Activated naive CD4-positive, alpha-beta T cell (primary cell): ENCODE measurements at places on chromosomes 2 and 18.

- DNase-seq, result no peak
Measured at GRCh38 chr2:23273786-23274185, 111.2 kb upstream of the KLHL29 start.

- no peak for DNase-seq
Measured at GRCh38 chr2:120606931-120607330, 128.7 kb upstream of the GLI2 start.

DNA sequence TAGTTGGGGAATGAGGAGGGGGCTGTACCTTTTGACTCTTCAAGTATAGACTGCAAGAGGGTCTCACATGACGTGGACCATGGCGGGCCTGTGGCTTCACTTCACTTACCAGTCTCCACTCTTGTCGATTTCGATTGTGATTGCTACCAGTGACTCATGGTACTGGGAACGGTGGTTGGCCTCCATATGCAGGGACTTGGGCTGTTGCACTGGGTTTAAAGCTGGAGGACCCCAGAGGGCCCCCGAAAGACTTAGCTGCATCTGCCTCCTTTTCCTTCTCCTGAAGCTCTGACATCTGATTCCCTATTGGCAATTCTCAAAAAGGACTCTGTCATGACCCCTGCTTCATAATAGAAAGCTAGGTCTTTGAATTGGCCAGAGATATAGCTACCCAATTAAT lies 43.4 kb downstream of the HK2 start:
- DNase-seq, result no peak

DNA sequence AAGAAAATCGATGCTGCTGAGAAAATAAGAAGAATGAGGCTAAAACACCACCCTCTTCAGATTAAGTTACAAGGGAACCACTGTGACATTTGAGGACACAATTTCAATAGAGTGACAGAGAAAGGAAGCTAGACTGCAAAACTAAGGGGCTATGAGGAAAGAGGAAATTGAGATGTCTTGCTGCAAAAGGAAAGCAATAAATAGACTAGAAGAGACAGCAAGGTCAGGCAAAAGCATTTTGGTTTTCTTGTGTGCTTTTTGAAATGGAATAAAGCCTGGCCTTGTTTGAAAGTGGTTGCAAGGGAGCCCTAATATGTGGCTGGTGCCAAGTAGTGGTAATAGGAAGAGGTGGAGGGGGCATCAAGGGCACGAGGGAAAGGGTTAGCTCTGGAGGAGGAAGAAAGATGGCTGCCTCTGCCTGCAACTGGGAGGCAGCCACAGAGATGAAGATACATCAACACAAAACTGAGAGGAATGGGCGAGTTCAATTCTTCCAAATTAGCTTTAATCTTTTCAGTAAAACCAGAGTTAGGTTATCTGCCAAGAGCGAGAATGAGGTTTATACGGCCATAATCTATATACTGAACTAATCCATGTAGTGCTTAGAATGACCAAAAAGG lies 1.2 kb upstream of the MRO start:
- no peak for DNase-seq

DNA sequence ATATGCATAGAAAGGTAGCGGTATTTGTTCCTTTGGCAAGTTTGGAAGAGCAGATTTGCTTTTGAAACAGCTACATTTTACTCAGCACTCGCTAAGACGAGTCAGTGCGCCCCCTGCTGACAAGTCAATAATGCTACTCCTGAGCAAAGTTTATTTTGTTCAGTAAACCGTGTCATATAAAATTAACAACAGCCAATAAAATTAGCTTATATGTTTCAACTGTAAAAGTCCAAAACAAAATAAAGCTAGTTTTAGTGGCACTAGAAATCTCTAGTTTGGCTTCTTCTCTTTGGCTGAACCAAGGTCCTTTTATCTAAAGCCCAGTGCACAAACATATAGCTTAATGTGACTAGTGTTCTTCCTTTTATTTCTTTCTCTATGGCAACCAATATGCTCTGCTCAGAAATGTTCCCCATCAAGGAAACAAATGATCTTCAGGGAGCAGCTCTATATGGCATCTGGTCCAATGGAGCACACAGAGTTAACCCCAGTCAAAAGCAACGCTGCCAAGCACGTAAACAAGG lies 4.2 kb upstream of the POU3F3 start:
- DNase-seq, result no peak

DNA sequence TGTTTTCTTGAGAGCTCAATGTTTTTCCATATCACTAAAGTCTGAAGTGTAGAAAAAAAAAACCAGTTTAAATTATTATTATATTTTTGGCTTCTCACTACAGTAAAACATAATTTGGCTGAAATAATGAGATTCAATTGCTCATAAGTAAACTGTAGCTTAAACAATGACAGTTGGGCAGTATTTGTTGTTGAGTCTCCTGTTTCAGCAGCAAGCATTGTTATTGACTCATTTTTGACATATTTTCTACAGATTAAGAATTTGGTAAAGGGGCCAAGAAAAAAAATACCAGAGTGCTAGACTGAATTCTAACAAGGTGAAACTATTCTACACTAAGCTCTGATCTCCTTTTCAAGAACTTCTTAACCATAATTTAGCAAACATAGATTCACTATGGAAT lies 2070.4 kb upstream of the CELF4 start:
- DNase-seq, result no peak

DNA sequence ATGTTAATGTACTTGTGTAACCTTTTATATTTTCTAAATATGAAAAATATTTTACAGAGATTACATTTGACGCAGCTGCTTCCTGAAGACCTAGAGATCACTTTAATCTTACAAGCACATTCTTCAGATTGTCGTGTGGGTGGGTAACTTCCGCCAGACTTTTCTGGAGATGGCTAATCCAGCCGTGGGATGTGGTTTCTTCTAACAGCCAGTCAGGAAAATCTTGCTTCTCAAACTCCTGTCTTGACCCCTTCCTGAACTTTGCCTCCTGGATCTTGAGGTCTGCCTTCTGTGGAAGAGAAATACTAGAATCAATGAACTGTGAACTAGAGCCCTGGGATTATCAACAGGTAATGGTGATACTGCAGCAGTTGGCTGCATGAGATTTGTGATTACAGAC lies 401.6 kb upstream of the TNP1 start:
- no peak for DNase-seq

DNA sequence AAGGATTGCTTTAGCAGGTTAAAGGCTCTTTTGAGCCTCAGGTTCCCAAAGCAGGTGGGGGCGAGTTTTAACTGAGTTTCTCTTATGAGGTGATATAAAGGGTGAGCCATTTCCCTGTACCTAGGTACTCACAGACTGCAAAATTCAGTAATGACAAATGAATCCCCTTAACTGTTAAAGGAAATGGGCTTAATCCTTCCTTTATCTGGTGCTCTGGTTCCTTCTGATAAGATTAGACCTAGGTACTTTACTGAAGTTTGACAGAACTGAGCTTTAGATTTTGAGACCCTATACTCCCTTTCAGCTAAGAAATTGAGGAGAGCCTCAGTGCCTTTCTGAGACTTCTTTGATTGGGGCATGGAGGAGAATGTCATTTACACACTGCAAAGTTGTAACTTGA lies 42.6 kb downstream of the STK17B start:
- no peak for DNase-seq

- DNase-seq, result no peak
Measured at GRCh38 chr2:122070241-122070731, 314.8 kb downstream of the TSN start.

DNA sequence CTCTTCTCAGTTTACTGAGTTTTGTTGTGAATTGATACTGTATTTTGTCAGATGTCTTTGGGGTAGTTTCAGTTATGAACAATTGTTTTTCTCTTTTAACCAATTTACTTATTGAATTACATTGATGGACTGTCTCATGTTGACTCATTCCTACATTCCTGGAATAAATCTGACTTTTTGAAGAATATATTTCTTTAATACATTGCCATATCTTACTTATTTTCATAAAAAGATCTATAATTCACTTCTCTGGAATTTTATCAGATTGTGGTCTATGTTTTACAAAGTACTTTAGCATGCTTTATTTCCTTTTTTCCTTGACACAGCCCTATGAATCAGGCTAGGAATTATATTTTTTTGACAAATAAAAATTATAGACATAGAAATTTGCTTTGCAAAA lies 268.3 kb downstream of the PLCL1 start:
- DNase-seq, result no peak

GRCh38 chr2:148106331-148106730 lies 85.4 kb downstream of the MBD5 start:
- no peak for DNase-seq

DNA sequence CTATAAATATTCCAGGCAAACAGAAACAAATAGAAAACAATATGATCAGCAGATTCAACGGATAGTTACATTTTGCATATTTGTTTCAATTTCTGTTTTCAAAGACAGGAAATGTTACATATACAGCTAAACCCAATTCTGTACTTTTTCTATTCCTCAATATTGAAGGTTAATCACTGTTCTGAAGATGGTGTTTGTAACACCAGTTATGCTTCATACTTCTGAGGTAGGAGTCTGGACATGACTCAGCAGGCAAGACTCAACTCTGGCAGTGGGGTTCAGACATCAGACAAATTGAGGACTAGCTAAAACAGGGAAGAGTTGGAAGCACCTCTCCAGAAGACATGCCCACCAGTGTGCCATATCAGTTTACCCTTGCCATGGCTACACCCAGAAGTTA lies 16.6 kb downstream of the SERPINB13 start:
- no peak for DNase-seq

DNA sequence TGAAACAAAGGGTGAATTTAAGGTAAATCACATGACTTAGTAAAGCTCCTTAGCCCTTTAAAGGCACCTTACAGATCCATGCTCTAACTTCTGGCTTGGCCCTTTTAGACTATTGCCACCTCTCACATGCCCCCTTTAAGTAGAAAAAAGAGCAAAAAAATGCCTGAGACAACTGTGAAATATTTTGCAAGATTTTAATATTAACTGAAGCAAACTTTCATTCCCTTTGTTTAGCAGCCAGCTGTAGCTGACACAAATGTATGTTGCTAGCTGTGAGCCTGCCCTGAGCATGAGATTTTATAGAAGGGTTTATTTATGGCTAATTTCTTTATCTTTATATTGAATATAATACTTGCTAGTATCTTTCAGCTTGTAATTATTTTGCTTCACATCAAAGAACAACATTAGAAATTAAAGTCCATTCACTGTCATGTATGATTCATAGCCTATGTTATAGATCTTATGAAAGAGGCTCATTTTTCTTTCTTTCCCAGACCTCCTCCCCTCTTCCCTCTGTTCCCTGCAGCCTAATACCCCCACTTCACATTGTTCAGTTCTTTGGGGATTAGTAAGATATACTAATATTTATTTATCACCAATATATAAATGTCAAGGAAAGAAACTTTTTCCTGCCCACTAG lies 637.2 kb upstream of the ZEB2 start:
- DNase-seq, result no peak

DNA sequence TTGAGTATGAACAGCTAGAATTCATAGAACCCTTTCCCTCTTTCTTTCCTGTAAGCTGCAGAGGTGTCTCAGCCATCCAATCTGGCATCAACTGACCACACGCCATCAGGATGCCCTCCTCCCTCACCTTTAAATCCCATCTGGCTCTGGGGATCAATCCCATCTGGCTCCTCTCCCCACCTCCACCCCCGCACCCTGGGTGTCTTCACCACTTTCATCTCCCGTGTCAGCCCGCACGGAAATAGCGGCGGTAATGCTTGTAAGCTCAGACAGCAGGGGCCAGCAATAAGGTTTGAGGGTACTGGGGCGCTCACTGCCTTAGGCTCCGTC lies 508 bp upstream of the TUBA4B start:
- DNase-seq, result no peak

DNA sequence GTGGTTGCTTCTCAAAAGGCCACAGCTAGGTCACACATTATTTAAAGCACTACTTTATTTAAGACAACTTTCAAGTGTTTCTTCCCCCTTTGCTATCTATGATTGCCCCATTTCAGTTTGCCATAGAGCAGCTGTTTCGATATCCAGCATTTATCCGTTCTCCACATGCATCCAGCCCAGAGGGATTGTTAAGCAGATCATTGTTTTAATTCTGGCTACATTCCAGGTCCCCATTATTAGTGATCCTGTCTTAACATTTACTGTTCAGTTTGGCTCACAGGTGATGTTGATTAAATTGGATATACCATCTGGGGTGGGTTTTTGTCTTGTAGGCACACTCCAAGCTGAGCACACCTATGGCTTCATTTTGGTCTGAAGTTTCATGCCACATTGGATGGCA lies 638.7 kb downstream of the ZEB2 start:
- no peak for DNase-seq

DNA sequence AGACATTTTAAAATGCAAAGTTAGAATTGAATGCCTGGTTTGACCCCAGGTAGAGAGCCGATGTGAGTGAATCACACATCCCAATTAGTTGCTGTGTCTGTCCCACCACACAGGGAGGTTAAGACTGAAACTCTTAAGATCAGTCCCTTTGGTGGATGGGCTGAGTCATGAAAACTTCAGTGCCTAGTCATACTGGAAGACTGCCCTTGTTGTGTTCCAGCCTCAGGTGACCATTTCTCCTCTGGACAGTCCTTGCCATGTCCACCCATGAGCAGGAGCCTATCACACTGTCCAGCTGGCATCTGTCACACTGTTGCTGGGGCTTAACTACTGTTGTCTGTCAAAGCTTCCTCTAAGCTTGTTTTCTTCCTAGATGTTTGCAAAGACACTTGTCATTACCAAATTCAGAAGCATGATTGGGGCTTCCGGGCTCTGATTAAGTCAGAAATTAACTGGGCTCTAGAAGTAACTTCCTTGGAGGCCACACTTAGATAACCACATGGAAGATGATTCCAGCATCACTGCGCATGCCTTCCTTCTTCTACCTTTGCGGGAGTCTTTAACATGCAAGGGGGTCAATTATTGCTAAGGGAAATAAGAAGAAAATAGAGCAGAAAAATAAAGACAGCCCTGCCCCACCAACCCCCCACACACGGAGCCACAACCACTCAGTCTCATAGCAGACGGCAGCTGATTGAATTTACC lies 21.3 kb downstream of the CYRIA start:
- DNase-seq, result no peak

- no peak for DNase-seq
Measured at GRCh38 chr18:23735021-23735464, 45.8 kb downstream of the LAMA3 start.

- DNase-seq, result no peak
Measured at GRCh38 chr18:35457140-35457704, 40.5 kb downstream of the INO80C start.

GRCh38 chr2:55949211-55949610 lies 25.6 kb upstream of the EFEMP1 start:
- DNase-seq, result no peak

DNA sequence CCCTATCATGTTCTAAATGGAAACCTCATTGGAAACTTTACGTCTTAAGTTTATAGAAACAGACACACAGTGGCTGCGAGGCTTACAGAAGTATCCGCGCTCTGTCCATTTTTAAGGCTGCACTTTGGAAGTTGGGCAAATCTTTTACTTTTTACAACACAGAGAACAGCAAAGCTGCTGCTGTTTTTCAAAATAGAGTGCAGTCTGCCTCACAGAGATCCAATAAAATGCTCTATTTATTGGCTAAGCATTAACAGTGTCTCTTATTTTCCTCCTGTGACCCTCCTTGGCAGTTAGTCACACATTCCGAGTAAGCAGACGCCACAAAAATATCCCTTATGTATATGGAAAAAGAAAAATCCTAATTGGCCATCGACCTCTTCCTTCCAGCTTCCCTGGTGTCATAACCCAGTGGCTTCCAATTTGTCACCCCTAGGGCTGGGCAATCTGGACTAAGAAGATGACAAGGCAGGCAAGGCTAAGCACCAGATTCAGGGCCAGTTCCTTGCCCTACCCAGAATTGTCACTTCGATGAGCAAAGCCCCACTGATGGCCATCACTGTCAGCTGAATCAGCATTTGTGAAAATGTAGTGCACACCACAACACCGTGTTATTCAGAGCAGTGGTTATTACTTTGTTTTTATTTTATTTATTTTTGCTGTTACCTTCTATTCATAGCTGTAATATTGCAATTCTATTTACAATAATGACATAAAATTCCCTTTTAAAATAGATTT lies 47.7 kb upstream of the MEIS1 start:
- no peak for DNase-seq
